ENCODE measurements at places on chromosomes 5 and 9.

DNA sequence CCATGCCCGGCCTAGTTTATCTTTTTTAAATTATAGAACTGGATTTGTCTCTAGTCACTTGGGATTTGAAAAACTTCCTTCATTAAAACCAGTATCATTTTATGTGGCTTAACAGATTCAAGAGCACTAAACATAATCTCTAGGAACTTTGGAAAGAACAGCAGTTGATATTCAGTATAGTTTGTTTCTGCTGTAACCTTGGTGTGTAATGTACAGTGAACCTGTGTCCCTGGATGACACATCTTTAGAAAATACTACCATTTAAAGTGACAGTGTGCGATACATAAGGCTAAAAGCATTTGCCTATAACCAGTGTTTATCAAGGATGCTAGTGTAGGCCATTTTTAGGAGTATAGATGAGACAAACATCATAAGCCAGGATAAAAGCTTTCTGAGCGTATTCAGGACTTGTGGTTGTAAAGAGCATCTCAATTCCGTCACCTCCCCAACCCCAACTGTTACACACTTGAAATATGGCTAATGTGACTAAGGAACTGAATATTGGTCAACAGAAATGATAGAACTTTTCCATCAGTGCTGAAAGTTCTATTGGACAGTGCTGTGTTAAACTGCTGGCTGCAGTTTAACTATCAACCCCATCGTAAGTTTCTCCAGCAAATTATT is 4.4 kb downstream of the SNX18 start:
- no peak for DNase-seq

- no peak for DNase-seq
Measured at GRCh38 chr5:5795074-5795771, 372.7 kb downstream of the ICE1 start.

DNA sequence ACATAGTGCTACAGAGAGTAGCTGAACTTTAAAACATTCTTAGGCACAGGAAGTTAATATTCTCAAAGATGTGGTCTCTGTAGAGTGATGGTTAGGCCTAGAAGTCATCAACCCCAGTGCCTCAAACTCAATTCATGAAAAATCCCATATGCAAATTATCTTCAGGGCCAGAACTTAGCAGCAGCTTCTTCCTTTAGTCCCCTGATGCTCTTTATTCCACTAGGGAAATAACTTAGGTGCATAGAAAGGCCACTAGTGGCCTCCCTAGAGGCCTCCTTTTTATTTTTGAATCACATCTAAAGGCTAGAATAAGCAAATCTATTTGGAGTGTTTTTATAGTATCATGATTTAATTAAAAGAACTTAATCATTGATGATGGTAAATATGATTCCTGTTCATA is 88.3 kb downstream of the GIN1 start:
- DNase-seq: no peak

GRCh38 chr5:16455668-16456067 is 9.9 kb downstream of the ZNF622 start:
- DNase-seq: no peak

DNA sequence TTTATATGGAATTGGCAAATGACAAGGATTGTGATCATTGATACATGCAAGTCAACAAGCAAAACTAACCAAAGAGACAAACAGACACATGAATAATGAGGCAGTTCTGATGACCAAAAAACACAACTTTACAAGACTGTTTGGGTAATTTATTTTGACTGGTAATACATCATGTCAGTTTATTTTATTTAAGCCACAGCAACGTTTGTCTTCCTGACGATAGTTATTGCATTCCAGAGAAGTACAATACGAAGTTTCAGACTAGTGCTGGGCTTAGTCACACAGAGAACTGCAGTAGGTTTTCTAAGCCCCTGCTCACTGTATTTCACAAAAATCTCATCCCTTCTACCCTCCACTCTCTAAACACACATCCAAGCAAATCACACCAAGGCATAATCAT is 514.2 kb downstream of the RAB3C start:
- DNase-seq: no peak

DNA sequence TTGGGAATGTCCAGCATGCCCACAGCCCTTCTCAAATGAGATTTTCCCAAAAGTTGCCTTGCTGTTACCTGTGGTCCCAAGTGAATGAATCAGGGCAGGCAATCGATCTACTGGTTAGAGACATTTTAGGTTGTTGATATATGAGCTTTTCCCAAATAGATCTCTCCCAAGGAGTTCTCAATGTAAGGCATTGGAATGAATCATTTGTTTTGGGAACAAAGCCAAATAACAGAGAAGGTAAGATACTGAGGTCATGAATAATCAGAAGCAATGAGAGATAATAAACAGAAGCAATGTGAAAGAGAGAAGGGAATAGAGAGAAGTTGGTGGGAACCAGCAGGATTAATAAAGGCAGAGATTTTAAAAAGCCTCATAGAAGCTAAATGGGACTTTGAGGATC is 93.6 kb upstream of the FER start:
- no peak for DNase-seq

DNA sequence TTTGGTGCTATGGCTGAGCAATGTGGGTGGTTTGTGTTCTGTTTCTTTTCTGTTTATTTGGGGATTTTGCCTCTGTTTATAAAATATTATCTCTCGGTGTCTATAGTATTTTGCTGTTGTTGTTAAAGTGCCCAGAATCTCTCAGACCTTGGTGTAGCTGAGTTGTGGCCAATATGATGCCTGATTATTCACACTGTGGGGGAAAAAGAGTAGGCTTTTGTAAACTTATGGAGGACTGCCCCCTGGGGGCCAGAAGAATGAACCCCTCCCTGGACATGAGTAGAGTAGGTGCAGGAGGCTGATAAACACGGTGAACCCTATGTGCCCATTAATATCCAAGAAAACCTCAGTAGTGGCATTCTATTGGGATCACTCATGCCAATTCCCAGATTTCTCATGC is 49.0 kb upstream of the DPYSL3 start:
- DNase-seq: peak; percentile 63

GRCh38 chr5:168207450-168208029 is 83.9 kb upstream of the WWC1 start:
- DNase-seq: no peak

DNA sequence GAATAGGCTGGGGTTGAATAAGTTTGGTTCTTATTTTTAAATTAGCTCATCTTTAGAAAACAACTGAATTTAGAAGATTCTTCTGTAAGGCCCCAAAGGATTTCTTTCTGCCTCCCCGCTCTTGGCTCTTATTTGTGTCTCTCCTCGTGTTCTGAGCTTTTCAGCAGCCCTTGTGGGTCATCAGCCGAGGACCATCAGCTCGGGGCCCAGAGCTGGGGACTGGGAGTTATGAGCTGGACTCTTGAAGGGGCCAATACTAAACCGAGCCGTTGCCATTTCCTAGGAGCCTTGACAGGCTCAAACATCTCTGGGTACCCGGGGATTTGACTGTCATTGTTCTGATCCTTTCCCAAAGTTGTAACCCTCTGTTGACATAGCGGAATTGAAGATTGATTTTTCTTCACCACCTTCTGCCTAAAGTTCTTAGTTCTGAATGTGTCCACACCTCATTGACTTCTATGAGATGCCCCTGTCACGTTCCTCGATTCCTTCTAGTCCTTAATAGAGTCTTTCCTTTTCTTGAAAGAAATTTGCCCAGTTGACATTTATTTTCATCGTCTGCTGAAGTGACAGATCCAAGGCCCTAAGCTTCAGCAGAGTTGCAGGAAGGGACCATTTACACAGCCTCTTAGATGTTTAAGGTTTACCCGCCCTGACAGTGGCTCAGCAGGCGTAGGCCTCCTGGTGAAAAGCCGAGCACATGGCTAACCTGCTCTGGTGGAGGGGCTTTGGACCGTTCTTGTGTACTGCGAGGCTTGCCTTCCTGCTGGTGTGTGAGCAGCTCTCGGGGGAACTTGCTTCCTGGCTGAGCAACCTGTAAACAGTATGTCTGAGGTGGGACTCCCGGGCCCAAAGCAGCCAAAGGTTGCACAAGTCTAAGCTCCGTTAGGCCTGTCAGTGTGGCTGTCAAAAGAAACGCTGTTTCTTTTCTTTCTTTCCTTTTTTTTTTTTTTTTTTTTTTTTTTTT is 24.0 kb downstream of the ABL1 start:
- DNase-seq: no peak

GRCh38 chr5:139863855-139864558 is 68.4 kb downstream of the PSD2 start:
- peak; percentile 43 for DNase-seq

DNA sequence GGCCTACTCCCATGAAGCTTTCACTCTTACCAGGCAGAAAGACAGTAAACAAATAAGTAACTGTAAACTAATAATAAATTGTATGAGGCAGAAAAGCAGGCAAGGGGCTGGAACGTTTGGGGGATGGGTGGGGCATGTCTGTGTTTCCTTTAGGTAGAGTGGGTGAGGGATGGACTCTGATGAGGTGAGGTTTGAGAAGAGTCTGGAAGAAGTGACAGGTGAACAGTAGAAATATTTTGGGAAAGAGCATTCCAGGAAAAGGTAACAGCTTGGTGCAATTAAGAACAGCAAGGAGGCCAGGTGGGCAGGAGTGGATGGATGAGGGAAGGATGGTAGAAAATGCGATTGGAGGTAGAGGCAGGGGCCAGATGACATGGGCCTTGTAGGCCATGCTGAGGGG is 56.5 kb downstream of the PTTG1 start:
- DNase-seq: no peak

GRCh38 chr5:151072630-151073025 is 8.2 kb downstream of the TNIP1 start:
- DNase-seq: no peak

DNA sequence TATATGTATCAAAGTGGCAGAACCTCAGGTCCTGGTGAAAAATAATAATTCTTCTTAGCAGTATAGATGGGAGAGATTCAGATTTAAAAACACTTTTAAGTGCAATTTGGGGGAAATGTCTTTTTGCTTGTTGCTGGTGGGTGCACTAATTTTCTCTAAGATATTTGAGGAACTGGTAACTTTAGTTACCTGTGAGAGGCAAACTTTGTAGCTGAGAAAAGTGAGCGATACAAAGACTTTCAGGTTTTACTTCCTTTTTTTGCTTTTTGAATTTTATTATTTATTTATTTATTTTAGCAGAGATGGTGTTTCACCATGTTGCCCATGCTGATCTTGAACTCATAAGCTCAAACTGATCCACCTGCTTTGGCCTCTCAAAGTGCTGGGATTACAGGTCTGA is 303.1 kb upstream of the PTGER4 start:
- no peak for DNase-seq

DNA sequence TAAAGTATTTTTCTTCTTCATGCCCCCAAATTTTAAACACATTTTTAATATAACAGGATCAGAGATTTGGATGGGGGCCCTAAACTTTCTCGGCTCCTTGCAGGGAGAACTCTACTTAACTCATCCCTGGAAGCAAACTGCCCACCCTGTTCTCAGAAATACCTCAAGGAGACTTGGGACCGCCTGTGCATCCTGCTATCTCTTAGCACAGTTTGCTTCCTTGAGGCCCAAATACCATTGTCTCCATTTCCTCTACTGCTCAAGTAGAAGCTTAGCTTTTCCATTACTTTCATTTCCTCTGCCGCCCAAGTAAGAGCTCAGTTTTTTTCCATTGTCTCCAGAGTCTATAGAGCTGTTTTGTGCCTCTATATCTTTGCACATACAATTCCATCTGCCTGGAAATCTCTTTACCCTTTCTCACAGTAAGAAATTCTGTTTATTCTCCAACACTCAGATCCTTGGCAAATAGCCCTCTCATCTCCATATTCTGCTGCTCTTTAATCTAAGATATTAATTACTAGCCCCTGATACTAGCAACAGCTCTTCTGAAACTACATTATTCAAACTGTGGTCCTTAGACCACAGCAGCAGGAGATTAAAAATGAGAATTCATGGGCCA is 137.8 kb downstream of the CEMIP2 start:
- no peak for DNase-seq

GRCh38 chr5:54619731-54620130 is 102.2 kb downstream of the SNX18 start:
- DNase-seq: no peak

DNA sequence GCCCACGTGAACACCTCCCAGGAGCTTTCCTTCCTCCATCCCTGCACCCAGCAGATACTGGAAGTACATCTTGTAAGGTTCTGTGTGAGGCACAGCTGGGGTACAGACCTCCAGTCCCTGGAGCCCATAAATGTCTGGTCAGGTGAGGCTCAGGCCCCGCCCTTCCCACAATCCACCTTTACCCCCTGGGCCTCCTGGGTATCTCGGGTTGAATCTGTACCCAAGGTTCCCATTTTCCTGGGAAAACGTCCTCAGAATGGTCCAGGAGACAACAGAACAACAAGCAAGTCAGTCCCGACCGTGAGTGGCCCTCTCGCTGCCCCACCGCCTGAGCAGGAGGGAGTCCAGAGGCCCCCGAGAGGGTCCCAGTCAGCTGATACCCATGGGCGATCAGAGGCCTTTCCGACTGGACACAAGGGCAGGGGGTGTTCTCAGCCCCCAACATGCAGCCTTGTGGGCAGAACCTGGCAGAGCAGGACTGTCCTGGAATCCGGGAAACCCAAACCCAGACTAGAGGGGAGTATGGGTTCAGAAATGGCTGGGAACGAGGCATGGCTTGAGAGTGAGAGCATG is 4.3 kb downstream of the SPATA31E1 start:
- DNase-seq: no peak

DNA sequence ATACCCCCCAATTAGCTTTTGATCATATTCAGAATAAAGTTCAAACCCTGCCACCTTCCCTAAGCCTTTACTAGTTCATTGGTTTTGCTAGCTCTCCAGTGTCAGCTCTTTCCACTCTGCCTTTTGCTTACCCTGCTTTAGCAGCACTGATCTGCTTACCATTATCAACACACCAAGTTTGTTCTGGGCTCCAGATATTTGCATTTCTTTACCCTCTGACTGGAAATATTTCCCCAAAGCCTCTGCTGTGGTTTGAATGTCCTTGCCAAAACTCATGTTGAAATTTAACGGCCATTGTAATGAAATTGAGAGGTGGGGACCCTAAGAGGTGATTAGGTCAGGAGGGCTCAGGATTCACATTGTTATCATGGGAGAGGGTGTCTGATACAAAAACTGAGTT is 99.5 kb downstream of the GCNT1 start:
- DNase-seq: no peak

- DNase-seq: no peak
Measured at GRCh38 chr5:172439785-172440477, 14.4 kb downstream of the SH3PXD2B start.

- DNase-seq: no peak
Measured at GRCh38 chr5:143213851-143214363, 189.6 kb downstream of the NR3C1 start.

GRCh38 chr5:55211184-55211874 is 15.8 kb downstream of the MCIDAS start:
- no peak for DNase-seq

DNA sequence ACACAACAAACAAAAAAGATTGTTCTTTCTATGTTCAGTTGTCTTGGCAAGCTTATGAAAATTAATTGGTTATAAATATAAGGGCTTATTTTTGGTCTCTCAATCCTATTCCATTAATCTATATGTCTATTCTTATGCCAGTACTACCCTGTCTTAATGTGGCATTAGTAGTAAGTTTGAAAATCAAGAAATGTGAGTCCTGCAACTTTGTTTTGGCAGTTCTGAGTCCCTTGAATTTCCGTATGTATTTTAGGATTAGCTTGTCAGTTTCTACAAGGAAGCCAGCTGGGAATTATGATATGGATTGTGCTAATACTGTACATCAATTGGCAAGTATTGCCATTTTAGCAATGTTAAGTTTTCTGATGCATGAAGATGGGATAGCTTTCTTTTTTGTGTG is 10.5 kb upstream of the CCDC125 start:
- no peak for DNase-seq

Measured in iPS DF 6.9 (cell line).